Stimulated activated CD4-positive, alpha-beta T cell treated with anti-CD3 and anti-CD28 coated beads, Interleukin-2, amount 100 ng/mL, for 48 hours (primary cell): ENCODE measurements at places on chromosomes 5 and 9.
A peak's percentile ranks its signal among the peaks of the same experiment; 100 is the strongest.

DNA sequence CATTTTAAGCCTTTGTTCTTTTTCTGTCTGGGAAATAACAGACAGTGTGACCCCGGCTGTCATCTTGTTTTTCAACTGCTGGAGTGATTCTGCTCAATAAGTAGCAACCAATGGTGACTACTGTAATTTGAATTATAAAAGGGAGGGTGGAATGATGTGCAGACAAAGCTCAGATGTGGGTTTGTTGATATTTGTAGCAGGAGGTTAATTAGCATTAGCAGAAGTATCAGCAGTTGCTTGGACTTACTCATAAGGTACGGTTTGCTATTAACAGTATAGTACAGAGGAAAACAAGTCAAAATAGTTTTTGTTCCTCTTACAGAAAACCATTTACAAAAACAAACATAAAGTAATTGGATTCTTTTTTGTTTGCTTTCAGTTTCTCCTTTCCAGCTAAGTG is 140.4 kb downstream of the TUSC1 start:
- DNase-seq: no peak

DNA sequence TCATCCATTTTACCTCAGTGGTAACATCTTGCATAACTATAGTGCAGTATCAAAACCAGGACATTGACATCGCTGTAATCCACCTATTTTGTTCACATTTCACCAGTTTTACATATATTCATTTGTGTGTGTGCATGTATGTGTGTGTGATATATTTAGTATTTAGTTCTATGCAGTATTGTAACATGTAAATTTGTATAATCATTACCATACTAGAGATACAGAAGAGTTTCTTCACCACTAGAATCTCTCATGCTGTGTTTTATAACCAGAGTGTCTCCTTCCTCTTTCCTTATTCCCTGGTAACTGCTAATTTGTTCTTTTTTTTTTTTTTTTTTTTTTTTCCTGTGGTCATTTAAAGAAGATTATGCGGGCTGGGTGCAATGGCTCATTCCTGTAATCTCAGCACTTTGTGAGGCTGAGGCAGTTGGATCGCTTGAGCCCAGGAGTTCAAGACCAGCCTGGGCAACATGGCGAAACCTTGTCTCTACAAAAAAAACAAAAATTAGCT is 11.0 kb downstream of the RASA1 start:
- DNase-seq: no peak

- no peak for DNase-seq
Measured at GRCh38 chr9:109745335-109746283, 34.4 kb upstream of the PALM2AKAP2 start.

- no peak for DNase-seq
Measured at GRCh38 chr9:90735952-90736351, 65.7 kb upstream of the SYK start.

GRCh38 chr9:71746023-71746757 is 22.1 kb downstream of the CEMIP2 start:
- no peak for DNase-seq

- no peak for DNase-seq
Measured at GRCh38 chr9:70588381-70588780, 173.9 kb upstream of the KLF9 start.

GRCh38 chr5:150317048-150318003 is 14.6 kb upstream of the ARSI start:
- DNase-seq: no peak

DNA sequence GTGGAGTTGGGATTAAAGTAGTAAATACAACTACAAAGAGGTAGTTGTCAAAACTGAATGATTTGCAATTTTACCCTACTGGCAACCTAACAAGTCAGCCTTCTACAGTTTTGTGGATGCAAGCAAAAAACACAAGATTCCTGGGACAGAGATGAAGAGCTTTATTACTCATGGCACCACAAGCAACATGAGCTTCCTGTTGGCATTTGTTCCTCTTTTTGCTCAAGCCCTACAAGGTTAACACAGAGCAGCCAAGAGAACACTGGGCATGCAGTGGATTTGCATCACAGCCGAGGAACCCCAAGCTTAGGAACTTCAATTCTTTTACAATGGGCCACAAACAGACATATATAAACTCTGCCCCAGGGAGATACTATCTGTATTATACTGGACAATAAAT is 28.8 kb upstream of the DMAC1 start:
- no peak for DNase-seq

DNA sequence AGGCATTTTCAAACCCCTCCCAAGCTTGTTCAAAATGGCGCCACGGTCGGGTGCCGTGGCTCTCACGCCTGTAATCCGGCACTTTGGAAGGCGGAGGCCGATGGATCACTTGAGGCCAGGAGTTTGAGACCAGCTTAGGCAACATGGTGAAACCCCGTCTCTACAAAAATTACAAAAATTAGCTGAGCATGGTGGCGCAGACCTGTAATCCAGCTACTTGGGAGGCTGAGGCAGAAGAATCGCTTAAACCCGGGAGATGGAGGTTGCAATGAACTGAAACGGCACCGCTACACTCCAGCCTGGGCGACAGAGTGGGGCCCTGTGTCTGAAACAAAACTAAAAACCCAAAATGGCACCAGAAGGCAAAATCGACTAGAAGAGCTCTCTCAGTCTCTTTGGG is 142.0 kb downstream of the MTX3 start:
- no peak for DNase-seq

DNA sequence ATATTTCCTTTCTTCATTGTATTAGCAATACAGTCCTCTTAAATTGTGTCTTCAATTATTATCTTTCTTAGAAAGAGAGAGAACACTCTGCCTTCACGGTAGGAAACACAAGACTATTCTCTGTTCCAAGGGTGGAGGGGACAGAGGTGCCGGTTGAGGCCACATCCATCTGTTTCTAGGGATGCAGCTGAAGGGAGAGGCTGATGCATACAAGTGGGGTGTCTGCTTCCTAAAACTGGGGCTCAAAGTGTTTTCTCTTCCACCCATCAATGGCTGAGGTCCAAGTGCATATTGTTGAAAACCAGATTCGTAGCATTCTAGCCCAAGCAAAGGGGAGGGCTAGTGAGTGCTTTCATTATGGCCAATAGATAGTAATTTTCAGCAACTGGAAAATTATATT is 9.5 kb downstream of the IRX2 start:
- DNase-seq: no peak

DNA sequence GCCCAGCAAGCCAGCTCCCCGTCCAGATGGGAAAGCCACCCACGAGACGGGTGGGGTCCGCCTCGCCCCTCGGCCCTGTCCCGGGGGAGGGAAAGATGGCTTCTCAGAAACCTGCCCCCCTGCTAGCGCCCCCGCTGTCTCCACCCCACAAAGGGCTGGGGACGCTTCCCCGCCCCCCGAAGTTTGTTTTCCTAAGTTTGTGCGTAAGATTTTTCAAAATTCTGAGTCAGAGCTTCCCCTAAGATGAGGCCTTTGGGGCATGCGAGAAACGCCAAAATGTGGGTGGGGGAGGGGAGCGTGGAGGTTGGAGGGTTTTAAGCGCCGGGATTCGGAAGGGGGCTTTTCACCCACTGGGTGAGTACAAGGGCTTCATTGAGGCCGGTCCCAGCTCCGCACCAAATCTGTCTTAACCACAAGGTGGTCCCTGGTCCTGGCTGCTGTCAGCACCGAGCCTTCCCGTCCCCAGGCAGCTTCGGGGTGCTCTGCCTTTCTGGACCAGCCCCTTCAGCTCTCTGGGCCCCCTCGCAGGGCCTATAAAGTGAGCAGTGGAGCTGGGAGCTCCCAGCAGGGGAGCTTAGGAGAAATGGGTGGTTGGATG is 32.3 kb downstream of the PRRX2 start:
- peak; percentile 51 for DNase-seq
